Stimulated activated CD8-positive, alpha-beta memory T cell treated with anti-CD3 and anti-CD28 coated beads, Interleukin-2, amount 100 ng/mL, for 1 hour (primary cell): ENCODE measurements at places on chromosomes 13 and 19.

- no peak for DNase-seq
Measured at GRCh38 chr13:97019236-97019635, 25.0 kb upstream of the OXGR1 start.

DNA sequence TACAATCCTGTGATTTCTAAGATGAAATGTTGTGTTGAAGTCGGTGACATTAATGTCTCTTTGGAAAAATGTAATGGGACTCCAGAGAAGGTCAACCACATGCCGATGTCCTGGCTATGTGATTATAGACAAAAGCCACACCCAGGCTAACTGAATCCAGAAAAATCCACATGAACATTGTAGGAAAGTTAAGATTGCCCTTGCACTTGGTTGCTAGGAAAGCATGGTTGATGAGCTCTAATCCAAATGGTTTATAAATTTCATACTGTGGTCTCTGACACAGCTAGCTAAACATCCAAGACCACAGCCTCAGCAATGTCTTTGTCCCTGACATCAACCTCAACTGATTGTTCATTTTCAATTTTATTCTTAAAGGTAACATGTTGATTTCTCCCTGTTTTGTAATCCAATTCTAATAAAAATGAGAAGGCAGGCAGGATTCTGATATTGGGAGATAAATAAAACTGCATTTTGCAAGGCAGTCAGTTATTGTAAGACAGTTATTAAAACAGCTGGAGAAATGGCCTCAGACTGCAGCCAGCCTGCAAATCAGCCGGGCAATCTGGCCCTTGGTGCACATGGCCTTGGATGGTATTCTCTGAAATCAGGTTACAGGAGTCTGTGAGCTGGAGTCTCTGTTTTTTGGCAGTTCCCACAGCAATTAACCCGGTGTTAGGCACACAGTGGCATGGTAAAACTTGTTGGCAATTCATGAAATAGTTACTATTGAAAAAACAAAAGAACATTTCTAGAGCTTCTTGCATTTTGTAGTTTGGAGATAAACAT is 93.9 kb downstream of the STARD13 start:
- DNase-seq: no peak

- DNase-seq: peak; percentile 17
Measured at GRCh38 chr19:13044231-13044836, 49.1 kb downstream of the NFIX start.

- DNase-seq: no peak
Measured at GRCh38 chr13:64074971-64075474, 2659.4 kb upstream of the PCDH20 start.

- no peak for DNase-seq
Measured at GRCh38 chr19:12749938-12750521, 1.6 kb upstream of the BEST2 start.

GRCh38 chr13:109744512-109745051 is 41.8 kb downstream of the IRS2 start:
- no peak for DNase-seq

GRCh38 chr13:100139817-100140216 is 50.9 kb downstream of the PCCA start:
- no peak for DNase-seq

- no peak for DNase-seq
Measured at GRCh38 chr19:55362990-55363716, at the start of gene GARIN5B. Gene GARIN5B, minus strand, starts transcription at chr19:55363260. Its CDS starts 194 bp downstream, at chr19:55363066.

DNA sequence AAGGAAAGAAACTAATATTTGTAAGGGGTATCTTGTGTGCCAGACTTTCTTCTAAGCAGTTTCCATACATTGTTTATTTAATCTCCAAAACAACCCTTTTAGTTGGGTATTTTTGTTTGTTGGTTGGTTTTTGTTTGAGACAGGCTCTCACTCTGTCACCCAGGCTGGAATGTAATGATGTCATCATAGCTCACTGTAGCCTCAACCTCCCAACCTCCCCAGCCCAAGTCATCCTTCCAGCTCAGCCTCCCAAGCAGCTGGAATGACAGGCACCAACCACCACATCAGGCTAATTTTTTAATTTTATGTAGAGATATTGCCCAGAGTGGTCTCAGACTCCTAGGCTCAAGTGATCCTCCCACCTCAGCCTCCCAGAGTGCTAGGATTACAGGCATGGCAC is 41.2 kb upstream of the LSM14A start:
- DNase-seq: no peak

GRCh38 chr19:44587963-44588770 is 25.2 kb upstream of the IGSF23 start:
- no peak for DNase-seq

- peak; percentile 16 for DNase-seq
Measured at GRCh38 chr13:97434397-97435201, 630 bp downstream of the RAP2A start.

GRCh38 chr13:109154146-109154545 is 524.7 kb downstream of the MYO16 start:
- DNase-seq: no peak

DNA sequence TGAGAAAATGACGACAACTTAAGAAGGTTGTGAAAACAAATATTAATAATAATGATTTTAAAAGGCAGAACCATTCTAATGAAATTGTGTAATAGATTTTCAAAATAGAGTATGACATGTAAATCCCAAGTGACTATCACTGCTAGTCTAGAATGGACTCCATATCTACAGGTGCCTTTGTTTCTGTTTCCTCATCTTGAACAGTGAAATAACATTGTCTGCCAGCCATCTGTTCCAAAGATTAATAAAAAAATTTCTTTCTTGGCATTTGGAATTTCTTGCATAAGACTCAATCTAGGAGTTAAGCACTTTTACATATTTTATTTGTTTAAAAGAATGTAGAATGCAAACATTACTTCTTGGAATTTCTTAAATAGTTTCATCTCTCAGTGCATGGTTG is 520.1 kb upstream of the ARGLU1 start:
- DNase-seq: no peak

DNA sequence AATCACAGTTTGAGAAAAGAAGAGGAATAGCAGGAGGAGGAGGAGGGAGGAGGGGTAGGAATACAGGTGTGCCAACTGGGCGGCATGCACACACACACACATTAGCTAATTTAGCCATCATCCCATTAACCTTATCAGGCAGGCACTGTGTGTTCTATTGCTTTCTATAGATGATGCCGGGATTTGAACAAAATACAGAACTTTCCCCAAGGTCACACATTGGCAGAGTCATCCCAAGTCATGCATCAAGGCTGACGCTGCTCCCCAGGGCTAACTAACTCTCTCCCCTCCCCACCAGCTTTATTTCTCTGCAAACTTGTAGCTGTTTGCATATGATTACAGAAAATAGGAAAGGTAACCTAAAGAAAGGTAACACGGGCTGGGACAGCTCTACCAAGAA is 83.0 kb downstream of the NUFIP1 start:
- DNase-seq: no peak

- no peak for DNase-seq
Measured at GRCh38 chr13:47415048-47415447, 518.2 kb upstream of the HTR2A start.

DNA sequence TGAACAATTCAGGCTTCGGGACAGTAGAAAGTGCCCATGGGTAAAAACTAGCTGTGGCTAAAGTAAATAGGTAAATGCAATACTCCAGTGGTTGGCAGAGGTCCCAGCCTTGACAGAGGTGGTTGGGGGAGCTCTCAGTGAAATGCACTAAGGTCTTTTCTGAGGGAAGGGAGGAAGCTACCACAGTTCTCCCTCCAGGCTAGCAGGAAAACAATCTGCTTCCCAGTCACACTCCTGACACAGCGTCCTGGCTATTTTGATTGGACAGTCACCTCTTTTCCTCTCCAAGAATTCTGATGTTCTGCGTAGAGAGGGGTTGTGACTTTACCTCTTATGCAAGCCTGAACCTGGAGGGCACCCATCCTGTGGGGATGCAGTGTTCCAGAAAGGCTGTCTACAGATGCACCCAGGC is 128.7 kb downstream of the CYSLTR2 start:
- DNase-seq: no peak

GRCh38 chr13:42544246-42544926 is 29.6 kb upstream of the TNFSF11 start:
- DNase-seq: no peak

- no peak for DNase-seq
Measured at GRCh38 chr13:111531505-111531904, 211.1 kb downstream of the TEX29 start.

DNA sequence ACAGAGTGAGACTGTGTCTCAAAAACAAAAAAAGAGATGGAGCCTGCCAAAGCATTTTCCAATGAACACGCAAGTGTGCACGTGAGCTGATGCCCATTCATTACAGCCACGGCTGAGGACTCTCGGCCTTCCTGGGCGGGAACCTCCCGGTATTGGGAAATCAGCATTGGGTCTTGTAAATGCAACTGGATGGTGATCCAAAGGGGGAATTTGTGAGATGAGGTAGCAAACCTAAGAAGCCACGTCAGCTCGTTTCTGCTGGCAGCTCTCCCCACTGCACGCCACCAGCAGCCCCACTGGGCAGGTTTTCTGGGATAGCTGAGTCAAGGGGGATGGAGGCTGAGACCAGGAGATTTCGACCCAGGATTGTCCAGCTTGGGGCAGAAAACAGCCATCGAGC is 11.5 kb downstream of the C13orf46 start:
- DNase-seq: no peak

- no peak for DNase-seq
Measured at GRCh38 chr13:101738336-101738735, 285.9 kb downstream of the ITGBL1 start.

DNA sequence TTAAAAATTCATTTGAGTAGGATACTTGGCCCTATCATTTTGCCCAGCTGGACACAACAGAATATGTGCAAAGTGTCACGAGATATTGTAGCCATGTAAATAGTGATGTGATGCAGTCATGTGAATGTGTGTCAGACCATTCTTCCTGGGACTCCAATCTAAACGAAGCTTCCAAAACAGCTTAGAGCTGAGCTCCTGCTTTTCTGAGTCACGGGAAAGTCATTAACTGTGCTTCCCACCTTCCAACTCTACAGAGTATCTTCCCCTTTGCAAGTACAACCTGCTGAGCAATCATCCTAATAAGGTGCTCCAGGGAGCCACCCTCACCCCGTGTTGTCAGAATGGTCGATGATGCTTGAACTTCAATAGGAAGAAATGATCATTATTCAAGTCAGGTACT is 294.7 kb downstream of the MYO16 start:
- no peak for DNase-seq

- DNase-seq: no peak
Measured at GRCh38 chr13:113967729-113968462, 6.0 kb downstream of the C13orf46 start.

- DNase-seq: no peak
Measured at GRCh38 chr13:78562237-78562889, 41.0 kb downstream of the POU4F1 start.
